Myocyte (in vitro differentiated cells): ENCODE measurements at places on chromosomes 7 and 10.

DNA sequence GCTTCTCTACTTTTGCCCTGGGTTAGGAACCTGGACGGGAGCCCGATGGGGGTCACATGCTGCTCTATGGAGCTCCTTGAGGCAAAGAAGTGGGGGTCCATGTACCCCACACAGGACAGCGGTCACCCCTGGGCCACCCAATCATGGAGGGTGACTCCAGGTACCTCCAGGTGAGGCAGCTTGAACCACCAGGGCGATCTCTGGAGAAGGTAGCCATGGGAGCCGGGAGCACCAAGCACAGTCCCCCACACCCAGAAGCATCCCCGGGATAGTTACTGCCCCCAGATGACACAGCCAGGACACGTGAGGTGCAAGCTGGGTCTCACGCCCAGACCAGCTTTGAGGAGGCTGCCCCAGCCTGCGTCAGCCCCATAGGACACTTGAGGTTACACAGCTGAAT is 58.4 kb downstream of the C10orf143 start:
- no peak for DNase-seq

- DNase-seq: no peak
These were observed 66.5 kb downstream of the CDK6 start for GRCh38 chr7:92769844-92770243.

DNA sequence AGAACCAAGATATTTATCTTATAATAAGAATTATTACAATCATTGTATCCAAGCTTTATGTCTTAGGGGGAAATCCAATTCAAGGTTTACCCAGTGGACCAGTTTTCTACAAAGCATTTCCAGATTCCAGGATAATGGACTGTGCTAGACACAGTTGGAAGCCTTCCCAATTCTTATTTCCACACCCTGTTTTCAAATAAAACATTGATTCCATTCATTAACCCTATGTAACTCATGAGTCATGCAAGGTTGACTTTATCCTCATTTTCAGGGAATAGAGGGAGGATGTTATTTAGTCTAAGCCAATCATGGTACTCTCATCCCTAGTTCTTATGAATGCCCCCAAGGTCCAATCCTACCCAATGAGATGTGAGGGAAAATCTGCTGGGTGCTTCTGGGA is 145.7 kb downstream of the RNLS start:
- no peak for DNase-seq

- no peak for DNase-seq
These were observed 11.7 kb upstream of the HILPDA start for GRCh38 chr7:128443831-128444600.

DNA sequence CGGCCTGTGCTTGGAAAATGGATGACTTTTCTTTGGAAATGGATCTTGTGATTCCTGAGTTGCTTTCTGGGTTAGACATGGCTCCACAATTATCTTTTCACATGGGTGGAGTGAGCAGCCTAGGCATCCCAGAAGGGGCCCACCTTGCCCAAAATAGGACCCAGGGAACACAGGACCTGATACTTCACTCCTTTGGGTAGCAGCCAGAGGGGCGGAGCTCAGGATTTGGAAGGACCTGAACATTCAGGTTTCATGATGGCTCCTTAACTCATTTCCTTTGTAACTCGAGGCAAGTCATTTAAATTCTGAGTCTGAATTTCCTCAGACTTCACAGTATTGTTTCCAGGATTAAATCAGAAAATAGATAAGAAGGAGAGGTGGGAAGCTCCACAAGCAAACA is 178.3 kb upstream of the ZMIZ1 start:
- no peak for DNase-seq

DNA sequence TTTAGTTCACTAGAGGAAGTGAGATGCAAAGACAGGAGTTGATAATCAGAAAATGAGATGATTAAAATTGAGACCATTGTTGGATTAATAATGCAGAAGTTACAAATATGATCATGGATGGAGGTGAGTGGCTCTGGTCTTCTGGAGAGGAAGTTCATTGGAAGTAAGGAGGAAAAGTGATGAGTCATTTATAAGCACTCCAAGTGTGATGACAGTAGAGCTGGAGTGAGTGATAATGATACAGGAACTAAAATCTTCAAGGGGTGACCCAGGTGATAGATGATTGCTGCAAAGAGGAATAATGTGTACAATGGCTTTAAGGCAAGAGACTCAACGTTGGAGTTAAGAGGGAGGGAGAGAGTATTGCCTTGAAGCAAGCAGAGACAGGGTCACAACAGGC is 20.7 kb downstream of the ZNF32 start:
- no peak for DNase-seq

- DNase-seq: no peak
These were observed 23.2 kb downstream of the NKX2-3 start for GRCh38 chr10:99555825-99556523.

DNA sequence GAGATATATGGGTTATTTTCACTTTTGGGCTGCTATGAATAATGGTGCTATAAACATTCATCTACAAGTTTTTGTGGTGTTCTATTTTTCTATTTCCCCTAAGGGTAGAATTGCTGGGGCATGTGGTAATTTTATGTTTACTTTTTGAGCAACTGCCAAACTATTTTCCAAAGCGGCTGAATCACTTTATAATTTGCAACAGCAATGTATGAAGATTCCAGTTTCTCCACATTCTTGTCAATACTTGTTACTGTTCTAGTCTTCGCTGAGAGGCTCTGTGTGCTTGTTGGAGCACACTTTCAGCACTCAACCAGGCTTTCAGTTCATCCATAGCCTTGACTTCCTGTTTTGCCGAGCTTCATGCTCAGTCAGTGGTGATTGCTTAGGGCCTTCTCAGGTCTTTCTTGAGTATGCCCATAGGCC is 39.0 kb downstream of the ADK start:
- peak; percentile 47 for DNase-seq

DNA sequence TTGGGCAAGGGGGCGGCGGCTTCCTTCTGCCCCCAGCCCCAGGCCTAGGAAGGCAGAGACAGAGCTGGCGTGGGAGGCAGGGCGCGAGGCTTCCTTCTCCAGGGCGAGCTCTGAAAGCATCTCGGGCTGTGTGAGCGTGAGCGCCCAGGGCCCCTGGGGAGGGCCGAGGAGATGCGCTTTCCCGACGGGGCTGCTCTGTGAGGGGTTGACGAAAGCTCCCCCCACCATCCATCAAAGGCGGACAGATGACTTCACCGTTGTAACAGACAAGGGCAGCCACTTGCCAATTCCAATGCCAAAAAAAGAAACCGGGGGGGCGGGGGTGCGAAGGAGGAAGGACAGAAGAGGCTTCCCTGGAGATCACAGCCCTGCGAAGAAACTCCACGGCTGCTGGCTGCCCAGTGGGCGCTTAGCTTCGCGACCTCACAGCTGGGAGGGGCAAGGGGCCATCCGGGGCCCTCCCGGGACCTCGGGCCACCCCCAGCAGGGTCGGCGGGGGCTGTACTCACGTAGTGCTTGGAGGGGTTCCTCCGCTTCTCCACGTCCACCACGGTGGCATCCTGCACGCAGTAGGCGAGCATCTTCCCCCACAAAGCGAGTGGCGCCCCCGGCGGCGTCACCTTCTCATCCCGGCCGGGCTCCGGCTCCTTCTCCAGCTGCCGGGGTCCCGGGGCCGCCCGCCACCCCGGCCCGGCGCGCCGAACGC is 537 bp downstream of the SH3PXD2A start:
- DNase-seq: peak; percentile 90

- DNase-seq: no peak
These were observed 394.7 kb downstream of the TFEC start for GRCh38 chr7:115635876-115636275.

- DNase-seq: peak; percentile 73
These were observed 55.2 kb upstream of the PDGFA start for GRCh38 chr7:574661-575395.

DNA sequence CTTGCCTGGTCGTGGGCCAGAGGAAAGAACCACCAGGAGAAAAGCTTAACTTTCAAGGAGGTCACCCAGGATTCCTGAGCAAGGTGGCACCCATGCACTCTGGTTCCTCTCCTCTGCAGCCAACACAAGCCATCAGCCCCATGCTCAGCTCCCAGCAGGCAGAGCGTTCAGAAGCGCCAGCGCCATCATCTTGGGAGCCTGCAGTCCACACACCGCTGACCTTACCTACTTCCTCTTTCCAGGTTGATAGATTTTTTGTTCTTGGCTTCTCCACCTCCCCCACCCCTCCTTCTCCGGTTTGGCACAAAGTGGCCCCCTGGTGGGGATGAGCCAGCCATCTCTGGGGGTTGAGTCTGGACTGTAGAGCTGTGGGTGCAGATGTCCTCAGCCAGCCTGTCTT is 1.7 kb upstream of the WDR86 start:
- no peak for DNase-seq

DNA sequence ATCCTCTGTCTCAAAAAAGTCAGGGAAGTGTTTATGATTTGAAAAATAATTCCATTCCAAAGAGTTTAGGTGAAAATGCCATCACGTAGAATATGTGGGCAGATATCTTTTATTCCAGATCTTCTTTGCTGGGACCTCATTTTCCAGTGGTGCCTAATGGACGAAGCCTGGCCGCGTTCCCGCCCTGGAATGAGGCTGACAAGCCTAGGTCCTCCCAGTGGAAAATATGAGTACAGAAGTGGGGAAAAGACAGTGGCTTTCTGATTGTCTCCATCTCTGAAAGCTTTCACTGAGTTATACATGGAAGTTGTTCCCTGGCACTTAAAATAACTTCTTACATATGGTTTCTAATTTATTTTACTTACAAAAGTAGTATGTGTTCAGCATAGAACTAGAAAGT is 139.4 kb downstream of the TACC2 start:
- peak; percentile 84 for DNase-seq

DNA sequence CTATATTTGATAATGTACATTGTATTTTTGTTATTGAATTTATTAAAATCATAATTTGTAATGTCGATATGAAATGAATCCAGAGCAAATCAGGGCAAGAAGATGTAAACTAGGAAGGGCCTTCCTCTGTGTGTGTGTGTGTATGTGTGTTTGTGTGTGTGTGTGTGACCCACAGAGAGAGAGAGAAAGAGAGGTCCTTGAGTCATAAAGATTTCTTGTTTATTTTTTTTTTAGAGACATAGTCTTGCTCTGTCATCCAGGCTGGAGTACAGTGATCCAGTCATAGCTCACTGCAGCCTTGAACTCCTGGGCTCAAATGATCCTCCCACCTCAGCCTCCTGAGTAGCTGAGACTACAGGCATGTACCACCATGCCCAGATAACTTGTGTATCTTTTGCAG is 50.7 kb downstream of the INPP5F start:
- no peak for DNase-seq

GRCh38 chr10:45353186-45353585 is 20.8 kb upstream of the ALOX5 start:
- peak; percentile 14 for DNase-seq

DNA sequence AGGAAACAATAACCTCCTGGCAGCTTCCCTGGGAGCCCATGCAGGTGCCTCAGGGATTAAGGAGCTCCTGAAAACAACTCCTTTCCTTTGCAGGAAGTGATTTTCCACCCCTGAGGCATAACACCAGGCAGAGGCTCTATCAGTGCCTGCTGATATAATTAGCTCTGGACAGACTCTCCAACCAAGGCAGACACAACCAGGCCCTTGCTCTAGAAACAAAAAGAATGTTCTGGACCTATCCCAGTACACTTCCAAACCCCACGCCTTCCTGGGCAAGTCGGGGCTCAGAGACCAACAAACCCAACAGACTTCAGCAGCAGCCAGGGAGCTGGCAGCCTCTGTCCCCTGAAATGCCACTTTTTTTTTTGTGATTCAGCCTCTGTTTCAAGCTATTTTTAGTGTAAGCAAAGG is 247.1 kb downstream of the KCNMA1 start:
- peak; percentile 36 for DNase-seq

DNA sequence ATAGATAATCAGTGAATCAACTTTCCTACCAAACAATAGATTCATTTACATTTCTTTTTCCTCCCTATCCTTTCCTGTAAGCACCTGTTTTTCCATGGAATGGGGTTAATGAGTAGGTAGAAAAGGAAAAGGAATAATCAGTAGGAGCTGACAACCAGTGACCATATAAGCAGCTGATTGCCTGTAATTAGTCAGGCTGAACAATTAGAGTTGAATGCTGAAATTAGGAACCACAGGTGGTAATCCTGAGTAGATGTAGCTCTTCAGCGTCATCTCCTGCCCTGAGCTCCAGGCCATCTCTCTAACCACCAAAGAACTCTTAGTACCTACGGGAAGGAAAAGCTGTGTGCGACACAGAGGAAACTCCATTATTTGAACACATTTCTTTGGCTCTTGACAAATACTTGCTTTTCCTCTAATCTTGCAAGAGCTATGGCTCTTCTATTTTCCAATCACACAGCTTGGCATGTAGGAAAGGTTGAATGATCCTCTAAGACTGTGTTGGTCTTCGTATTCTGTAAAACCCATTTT is 63.8 kb downstream of the KLHDC10 start:
- no peak for DNase-seq

DNA sequence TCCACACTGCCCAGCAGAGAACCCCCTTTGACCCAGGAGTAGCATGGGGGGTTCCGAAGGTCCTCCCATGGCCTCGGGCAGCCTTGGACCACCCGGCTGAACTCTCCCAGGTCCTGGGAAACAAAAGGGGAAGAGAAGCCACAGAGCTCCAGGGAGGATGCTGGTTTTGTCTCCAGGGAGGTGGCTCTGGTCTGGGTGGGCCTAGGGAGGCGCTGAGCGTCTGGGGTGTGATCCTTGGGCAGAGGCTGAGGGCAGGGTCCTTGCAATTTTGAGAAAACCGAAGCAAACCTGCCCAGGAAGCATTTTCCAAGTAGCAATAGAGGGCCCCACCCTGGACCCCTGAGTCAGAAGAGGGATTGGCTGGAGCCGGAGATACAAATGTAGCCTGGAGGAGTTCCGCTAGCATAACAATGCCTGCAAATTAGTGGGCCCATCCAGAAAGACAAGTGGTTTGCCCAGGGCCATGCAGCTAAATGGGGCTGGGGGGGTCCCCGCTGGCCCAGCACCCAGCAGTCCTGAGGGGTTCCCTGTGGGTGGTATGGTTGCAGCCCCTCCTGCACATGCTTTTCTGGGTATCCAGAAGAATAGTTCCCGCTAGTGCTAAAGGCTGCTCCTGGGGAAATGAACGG is 2.0 kb downstream of the UTF1 start:
- no peak for DNase-seq

- no peak for DNase-seq
These were observed 10.5 kb upstream of the LAMB4 start for GRCh38 chr7:108140671-108141070.

- DNase-seq: peak; percentile 43
These were observed 81.9 kb downstream of the CREM start for GRCh38 chr10:35208536-35208935.

- DNase-seq: peak; percentile 60
These were observed 309.5 kb downstream of the ATRNL1 start for GRCh38 chr10:115402699-115403098.

GRCh38 chr10:77004917-77005564 is 632.6 kb downstream of the KCNMA1 start:
- peak; percentile 79 for DNase-seq

- no peak for DNase-seq
These were observed 6.9 kb downstream of the PIK3CG start for GRCh38 chr7:106871793-106872571.

DNA sequence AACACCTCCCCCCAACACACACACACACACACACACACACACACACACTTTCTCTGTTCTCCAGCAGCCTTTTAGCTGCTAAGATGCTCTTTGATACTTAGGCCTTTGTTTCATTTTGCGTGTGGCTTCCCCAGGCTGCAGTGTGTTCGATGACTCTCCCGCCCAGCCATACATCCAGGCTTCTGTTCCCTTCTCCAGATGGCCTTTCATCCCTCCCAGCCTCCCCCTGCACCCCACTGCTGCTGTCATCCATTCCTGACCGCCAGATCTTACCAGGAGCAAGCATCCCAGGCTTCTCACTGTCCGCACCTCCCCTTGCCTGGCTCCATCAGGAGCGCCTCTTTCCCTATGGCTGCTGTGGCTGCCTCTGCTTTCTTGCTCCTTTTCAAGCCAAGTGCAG is 77.8 kb upstream of the PPIF start:
- no peak for DNase-seq

GRCh38 chr7:37853468-37853867 is 5.1 kb downstream of the NME8 start:
- peak; percentile 7 for DNase-seq
